Posterior vena cava (tissue), 2 donors: ENCODE measurements at places on chromosomes 6 and 20. TPM values are rescaled to one million over a fixed set of nuclear protein-coding genes. Genes with fewer than 3 reads are reported as not detected.

Gene TRIM39
- 10.1 TPM for total RNA-seq

DNA sequence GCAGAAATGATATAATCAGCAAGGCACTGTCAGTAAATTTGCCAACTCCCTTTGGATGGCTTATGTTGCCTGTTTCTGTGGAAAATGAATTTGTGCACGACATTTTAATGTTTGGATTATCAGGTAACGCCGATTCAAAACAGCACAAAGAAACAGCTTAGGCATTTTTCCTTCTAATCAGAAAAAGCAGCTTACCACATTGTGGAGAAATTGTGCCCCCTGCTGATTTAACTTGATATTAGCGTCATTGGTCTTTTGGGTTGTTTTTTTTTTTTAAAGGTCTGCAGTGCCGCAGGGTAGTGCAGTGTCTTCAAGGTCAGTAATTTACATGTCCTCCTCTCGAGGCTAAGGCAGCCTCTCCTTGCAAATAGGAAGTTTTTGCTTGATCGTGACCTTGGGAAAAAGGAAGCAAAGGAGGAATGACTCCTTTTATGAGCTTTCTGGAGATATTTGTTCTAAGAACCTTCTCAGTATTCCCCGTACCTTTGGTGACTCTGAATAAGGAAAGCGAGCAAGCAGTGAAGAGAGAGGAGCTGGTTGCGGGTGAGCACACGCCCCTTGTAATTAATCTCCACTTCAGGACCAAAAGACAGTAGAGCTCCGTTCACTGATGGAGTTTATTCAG lies 79.1 kb downstream of the ELOVL4 start:
- DNase-seq = no peak

GRCh38 chr20:18677126-18677525 lies 89.3 kb downstream of the DTD1 start:
- no peak for DNase-seq

GRCh38 chr6:106976270-106976669 lies 1.7 kb upstream of the CD24 start:
- no peak for DNase-seq
